Activated CD4-positive, alpha-beta T cell treated with anti-CD3 and anti-CD28 coated beads, Interleukin-2, amount 50 U/mL, for 24 hours (primary cell): ENCODE measurements at places on chromosomes 5 and 9.

DNA sequence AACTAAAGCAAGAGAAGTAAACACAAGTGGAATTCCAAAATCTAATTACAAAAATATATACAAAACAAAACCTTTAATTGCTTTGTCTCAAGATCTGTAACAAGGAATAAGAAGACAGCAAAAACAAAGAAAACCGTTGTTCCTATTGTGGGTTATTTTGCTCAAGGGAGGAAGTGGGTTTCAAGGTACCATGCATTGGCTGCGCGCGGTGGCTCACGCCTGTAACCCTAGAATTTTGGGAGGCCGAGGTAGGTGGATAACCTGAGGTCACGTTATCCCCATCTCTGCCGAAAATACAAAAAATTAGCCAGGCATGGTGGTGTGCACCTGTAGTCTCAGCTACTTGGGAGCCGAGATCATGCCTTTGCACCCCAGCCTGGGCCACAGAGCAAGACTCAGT is 12.1 kb upstream of the IQGAP2 start:
- DNase-seq, result no peak

DNA sequence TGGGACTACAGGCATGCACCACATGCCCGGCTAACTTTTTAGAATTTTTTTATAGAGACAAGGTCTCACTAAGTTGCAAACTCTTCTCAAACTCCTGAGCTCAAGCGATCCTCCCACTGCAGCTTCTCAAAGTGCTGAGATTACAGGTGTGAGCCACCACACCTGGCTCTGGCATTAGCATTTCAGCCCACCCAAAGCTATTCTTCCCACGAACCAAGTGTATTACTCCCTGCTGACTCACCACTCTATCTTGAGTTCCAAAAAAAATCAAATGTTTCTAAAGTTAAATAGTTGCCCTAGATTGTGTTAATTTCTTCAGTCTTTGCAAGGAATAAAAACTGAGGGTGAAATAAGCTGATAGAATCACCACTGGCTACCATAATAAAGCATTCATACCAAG is 205.5 kb downstream of the ARRDC3 start:
- DNase-seq, result no peak

- DNase-seq, result no peak
Observed at GRCh38 chr9:16625161-16625631, 245.3 kb downstream of the BNC2 start.

DNA sequence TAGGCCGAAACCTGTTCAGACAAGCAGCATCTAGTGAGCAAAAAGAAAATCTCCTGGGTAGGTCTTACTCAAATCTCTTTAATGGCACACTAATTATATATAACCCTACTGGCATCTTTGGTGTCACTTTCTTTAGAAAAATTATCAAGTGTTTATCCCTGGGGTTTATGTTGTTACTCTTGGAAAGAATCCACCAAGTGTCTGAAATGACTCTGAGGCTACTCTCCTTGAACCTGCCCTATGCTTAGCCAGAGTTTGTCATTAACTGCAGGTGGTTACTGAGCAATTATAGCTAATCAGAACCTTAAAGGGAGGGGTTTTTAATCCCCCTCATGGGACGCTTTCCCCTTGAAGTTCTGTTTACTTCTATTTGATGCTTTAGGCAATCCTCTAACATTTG is 381.9 kb downstream of the PLK2 start:
- DNase-seq, result no peak

DNA sequence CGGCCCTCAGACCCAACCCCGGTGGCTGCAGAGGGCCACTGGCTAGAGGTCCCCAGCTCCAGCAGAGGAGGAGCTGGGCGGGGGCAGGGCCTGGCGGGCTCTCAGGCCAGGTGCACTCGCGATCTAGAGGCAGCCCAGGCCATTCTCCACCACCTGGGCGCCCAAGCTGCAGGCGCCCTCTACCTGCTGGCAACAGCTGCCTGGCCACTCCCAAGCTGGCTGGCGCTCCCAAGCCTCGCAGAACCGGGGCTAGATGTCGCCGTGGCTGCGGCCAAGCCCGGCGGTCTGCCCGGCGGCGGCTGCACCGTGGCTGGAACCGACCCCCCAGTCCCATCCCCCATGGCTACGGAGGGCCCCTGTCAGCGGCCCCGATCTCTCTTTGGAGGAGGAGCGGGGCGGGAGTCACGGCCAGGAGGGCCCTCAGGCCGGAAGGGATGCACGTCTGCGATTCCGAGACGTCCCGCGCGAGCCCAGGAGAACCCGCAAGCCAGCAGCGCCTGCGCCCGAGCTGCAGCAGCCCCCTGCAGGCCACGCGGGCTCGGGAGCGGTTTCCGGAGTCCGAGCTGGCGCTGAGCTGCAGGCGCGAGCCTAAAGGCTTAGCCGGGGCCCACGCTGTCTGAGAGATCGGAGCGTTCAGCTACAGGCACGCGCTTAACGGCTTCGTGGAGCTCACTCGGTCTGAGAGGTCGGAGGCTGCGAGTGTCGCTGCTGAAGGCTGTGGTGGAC is 44.3 kb upstream of the BICD2 start:
- DNase-seq, result peak; percentile 21

DNA sequence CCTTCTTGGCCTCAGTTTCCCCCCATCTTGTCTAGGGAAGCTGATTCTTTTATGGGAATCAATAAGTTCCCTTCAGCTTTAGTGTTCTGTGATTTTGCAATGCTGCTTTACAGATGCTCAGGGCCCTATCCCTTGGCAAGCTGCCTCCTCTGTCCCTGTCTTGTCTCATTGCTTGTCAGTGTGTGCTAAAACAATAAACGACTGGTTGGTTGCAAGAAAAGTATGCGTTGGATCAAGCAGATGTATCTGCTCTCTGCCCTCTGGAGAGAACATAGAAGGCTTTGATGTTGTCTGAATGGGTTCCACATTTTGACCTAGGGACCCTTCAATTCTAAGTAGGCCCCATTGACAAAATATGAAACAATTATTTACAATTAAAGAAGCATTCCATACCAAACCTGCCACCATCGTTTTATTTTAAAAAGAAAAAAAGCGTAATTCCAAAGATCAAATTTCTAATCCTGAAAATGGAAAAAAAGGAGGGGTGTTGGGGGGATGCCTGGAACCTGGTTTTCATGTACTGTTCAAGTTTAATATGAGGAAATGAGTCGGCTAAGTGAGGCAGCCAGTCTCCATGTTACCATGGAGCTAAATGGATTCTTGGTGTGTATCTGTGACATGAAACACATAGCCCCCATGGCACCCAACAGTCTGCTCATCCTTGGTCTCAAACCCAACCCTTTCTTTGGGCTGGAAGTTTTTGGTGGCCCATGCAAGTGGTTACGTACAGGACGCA is 31.2 kb upstream of the TARS1 start:
- DNase-seq, result no peak

DNA sequence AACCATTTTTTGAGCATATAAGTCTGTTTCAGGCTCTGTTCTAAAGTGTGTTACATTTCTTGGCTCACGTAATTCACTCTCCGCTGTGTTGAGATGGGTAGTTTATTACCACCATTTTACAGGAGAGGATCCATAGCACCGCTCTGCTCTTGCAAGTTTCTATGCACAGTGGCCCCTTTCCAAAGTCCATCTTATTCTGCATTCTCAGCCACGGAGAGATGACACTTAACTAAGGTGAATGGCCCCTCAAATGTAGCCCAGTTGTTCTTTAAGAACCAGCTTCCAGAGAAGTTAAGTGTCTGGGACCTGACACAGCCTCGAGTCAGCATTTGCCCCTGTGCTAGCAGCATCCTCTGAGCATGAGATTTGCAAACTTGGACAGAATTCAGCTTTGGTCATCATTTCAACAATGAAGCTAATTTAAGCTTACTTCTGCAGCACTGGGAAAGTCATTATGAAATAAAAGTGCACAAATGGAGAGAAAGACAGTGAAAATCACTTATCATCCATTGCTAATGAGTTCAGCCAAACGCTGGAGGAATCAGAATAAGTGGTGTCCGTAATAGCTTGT is 61.9 kb downstream of the FAM78A start:
- no peak for DNase-seq

- DNase-seq, result no peak
Observed at GRCh38 chr5:135387629-135387960, 11.4 kb downstream of the MACROH2A1 start.

DNA sequence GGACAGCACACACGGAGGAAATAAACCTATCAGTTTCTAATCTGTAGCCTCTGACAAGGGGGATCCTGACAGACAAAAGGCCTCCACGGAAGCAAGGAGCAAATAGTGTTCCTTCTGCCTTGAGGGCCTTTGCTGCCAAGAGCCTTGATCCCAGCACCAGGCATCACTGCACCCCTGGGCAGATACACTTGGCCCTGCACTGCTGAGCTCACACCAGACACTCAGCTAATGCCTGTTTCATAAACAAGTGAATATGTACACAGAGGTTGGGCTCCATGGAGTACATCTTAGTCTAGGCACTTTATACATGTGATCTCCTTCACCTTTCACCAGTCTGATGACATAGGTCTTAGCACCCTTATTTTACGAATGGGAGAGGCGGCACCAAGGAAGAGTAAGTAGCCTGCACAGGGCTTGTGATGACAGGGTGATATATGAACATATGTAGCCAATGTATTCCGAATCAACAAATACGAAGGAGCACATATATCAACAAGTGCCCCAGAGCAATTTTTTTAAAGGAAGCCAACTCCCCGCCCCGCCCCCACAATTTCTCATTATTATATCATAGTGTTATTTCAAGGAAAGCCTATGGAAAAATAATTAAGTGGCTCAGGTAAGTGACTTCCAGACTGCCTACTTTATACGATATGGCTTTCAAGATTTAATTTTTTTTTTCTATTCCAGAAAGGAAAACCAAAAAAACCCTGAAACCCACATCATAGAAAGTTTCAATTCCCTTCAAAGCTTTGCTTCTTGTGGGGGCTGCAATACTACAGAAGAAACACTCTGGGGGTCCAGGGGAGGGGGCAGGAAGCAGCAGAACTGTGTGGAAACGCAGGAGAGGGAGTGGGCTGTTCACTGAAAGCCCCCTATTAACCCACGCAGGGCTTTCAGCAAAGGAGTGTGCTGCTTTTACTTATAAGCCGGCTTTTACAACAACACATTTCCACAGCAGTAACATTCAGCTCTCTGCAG is 32.0 kb downstream of the CDC14B start:
- DNase-seq, result no peak

GRCh38 chr5:75023368-75024159 is 28.8 kb downstream of the GCNT4 start:
- DNase-seq, result no peak

DNA sequence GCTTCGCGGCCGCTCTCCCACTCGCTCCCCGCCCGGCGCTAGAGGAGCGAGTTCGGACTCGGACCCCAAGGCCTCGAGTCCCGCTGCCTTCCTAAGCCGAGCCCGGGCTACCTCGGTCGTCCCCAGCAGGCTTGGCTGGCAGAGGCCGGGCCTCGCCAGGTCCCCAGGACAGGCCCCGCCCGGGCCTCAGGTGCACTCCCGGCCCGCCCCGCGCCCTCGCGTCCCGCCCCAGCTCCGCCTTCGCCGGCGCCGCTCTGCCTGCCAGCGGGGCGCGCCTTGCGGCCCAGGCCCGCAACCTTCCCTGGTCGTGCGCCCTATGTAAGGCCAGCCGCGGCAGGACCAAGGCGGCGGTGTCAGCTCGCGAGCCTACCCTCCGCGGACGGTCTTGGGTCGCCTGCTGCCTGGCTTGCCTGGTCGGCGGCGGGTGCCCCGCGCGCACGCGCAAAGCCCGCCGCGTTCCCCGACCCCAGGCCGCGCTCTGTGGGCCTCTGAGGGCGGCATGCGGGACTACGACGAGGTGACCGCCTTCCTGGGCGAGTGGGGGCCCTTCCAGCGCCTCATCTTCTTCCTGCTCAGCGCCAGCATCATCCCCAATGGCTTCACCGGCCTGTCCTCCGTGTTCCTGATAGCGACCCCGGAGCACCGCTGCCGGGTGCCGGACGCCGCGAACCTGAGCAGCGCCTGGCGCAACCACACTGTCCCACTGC is at the start of gene SLC22A5:
SLC22A5 (plus strand) TSS at position 237 of the 707 bp plus-strand sequence; CDS start at position 500, 263 bp downstream.
- peak; percentile 55 for DNase-seq

DNA sequence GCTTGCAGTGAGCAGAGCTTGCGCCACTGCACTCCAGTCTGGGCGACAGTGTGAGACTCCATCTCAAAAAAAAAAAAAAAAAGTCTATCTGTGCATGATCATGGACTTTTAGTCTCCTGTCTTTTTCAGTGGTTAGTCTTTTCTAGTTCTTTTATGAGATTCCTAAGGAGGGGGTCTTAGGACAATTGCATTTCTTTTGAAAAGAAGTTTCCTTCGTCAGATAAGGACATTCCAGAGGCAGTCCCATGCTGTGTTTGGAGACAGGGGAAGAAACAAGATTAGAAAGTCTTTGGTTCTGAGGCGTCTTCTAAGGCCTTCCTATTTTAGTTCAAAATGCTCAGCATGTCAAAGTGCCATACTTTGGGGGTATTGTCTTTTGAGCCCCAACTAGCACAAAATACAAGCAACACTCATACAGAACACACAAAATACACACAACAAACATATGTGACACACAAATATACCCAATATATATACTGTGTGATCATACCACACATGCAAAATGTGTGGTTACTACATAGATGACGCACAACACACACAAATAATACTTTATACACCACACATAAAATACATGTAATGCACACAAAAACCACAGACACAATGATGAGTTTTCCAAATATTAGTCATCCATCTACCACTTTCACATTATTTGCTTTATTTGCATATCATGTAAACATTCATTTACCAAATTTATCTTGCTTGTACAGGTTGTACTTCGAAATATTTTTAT is 394.5 kb downstream of the SPATA31D1 start:
- no peak for DNase-seq

DNA sequence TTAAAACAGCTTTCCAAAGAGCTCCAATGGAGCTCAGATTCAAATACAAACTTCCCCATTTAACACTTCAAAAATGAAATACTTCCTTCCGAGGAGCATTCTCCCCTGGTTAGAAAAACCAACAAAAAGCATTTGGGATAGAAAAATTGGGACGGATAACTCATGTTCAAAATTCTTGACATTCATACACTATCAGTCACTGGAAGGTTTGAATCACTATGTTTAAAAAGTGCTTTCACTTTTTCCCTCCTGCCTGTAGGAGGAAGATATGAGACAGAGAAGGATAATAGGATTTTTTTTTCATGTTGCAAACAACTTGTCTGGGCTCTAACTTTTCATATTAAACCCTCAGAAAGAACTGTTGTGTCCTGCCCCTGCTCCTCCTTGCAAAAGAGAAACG is 412.0 kb downstream of the ACTL7B start:
- DNase-seq, result no peak

GRCh38 chr9:127179633-127180441 is 57.4 kb upstream of the ANGPTL2 start:
- DNase-seq, result no peak
